Activated CD4-positive, alpha-beta T cell treated with anti-CD3 and anti-CD28 coated beads, Interleukin-2, amount 50 U/mL, for 24 hours (primary cell): ENCODE measurements at places on chromosomes 3 and 15.

GRCh38 chr3:61141227-61141626 lies 110.0 kb downstream of the FHIT start:
- no peak for DNase-seq

GRCh38 chr15:44729408-44730127 lies 6.8 kb upstream of the TRIM69 start:
- DNase-seq = no peak

DNA sequence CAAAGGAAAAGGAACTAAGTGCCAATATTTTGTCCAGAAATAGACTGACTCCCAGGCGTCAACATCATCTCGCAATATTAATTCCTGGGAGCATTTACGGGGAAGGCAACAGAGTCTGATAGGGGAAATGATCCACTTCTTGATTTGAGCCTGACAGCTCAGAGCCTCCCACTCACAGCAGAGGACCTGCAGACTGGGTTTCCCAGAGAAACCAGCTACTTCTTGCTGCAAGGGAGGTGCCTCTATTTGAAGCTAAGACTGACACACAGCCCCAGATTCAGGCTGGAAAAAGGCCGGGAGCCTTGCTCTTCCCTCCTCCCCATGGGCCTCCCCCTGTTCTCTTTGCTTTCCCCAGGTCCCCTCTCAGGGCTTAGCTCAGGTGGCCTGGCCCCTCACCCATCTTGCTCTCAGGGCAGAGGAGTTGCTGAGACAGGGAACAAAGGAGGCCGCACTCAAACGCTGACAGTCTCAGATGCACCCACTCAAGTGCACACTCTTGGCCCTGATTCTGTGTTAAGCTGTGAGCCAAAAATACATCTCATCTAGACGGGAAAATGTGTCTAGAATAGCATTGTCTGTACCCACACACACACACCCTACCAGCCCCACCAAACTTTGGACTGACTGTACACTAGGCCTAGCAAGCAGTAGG lies 49.8 kb upstream of the DCLK3 start:
- DNase-seq = no peak

- no peak for DNase-seq
These were observed 10.7 kb upstream of the DHX36 start for GRCh38 chr3:154334973-154335420.

DNA sequence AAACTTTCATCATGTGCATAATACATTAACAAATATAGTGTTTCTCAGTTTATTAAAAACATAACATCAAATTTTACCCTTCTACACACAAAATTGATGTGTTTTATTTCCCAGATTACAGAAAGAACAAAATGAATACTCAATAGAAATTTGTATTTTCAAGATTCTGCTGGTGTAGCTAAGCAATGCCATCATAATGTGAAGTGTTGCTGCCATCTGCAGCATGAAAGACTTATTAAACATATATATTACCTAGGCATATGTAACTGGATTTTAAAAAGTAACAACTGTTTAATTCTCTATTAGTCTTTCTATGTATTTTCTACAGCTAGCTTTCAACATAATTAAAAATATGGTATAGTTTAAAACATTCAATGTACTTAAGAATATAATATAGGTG lies 27.5 kb downstream of the PLSCR5 start:
- no peak for DNase-seq

GRCh38 chr3:21117370-21117769 lies 633.6 kb downstream of the ZNF385D start:
- no peak for DNase-seq

DNA sequence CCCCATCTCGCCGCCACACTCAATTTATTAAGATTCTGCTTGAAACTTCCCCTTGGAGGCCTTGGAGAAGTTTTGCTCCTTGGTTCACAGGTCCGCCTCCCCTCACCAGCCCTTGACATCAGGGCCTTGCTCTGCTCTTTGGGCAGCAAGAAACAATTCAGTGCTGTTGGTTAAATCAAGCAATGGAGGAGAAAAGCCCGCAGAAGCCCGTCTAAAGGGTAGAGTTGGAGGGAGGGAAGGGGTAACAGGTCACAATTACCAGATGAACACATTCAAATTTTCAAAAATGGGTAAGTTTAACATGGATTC lies 429 bp downstream of the PARP9 start:
- DNase-seq = no peak
